ENCODE measurements at places on chromosomes 3 and 15.

DNA sequence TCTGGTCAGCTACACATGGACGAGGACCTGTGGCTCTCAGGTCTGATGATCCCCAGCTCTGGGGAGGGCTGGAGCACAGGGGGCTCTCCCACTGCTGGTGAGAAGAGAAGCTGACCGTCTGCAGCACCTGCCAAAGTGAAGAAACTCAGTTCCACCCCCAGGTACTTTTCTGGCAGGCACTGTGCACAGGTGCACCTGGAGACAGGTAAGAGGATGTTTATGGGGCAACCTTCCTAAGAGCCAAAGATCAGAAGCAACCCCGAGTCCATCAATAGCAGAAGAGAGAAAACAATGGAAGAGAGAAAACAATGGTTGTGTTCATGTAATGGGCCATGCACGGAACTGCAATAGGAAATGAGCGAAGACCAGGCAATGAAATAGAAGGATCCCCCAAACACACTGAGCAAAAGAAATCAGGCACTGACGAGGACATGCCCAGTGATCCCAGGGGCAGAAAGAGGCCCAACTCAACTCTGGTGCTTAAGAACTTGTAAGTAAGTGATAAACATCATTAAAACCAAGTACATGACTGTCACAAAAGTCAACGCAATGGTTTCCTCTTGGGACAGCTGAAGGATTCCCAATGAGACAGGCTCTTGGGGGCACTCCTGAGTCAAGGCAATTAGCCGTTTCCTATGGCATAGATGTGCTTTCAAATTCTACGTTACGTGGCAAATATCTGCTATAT lies 95.0 kb upstream of the ALDH1A3 start:
- no peak for DNase-seq

- no peak for DNase-seq
Measured at GRCh38 chr3:53624061-53624857, 129.8 kb downstream of the CACNA1D start.

GRCh38 chr15:92102395-92102755 lies 248.9 kb downstream of the SLCO3A1 start:
- no peak for DNase-seq

- no peak for DNase-seq
Measured at GRCh38 chr3:42653560-42654330, at the start of gene ZBTB47. ZBTB47 (plus strand) TSS chr3:42653697; CDS start chr3:42658356, 4,659 bp downstream.

DNA sequence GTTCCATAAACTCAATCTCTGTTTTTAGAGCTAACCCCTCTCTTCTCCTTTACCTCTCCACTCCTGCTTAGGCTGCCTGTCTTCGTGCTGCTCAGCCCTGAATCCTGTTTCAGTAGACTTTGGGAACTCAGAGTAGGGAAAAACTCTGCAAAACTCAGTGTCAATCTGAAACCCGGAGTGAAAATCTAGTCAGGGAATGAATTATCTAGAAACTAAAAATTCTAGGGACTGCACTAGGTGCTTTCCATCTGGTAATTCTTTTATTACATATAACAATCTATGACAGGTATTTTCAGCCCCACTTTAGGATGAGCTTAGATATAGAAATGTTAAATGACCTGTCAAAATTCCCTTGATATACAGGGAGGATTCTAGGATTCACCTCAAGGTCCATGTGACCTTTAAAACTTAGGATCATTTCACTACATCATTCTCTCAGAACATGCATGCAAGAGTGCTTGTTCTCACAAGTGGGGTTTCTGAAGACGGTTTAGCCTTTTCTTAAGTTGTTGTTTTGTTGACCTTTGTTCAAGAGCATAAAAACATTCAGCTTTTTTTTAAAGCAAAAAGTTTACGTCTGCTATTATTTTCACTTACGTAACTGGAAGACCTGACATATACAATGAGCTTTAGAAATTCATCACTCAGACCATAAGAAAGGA lies 108.2 kb upstream of the MBNL1 start:
- no peak for DNase-seq

GRCh38 chr15:33013827-33014445 lies 180.6 kb downstream of the FMN1 start:
- DNase-seq: no peak
